ENCODE measurements at places on chromosomes 16 and 17.

DNA sequence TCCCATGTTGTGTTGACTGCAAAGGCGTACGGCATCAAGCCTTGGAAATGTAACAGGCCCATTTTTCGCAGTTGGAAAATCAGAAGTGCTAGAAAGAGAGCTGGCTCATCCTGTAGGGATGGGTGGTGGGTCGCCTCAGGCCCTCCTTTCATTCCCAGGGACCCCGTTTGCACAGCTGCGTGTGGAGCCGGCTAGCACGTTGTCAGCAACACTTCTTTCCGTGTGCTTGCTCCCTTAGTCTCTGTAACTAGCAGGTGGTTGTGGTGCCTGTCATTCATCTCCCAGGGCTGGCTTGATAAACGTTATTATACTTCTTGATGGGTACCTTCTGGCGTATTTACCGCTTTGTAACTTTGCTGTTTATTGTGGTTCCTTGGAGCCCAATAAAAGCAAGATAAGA, 239.0 kb upstream of the CACNG5 start:
- DNase-seq: no peak

DNA sequence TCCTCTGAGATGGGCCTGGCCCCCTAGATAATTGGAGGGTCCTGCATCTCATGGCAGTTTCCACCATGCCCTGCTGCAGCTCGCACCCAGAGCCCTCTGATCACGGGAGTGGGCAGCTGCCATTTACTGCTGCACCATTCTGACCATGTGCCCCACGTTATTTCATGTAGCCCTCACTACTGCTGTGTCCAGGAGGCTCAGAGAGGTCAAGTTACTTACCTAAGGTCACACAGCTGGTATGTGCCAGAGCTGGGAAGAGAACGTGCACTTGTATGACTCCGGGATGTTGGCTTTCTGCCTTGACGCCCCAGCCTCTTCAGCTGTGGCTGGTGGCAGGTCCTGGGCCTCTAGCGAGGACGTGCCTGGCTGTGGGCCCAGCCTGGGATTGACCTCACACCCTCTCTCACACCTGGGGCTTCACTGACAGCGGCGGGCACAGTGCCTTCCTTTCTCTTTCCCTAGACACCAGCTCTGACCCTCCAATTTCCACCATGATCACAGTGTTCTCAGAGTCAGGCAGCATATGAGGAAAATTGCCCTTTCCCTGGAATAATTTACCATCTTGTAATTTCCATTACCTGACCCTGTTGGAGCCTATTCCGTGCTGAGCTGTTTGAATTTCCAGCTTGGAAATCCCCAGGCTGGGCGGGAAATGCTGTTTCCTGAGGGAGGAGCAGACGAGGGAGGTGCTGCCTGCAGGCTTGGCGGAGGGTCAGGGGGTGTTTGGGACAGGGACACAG, 18.5 kb upstream of the DOC2B start:
- no peak for DNase-seq

DNA sequence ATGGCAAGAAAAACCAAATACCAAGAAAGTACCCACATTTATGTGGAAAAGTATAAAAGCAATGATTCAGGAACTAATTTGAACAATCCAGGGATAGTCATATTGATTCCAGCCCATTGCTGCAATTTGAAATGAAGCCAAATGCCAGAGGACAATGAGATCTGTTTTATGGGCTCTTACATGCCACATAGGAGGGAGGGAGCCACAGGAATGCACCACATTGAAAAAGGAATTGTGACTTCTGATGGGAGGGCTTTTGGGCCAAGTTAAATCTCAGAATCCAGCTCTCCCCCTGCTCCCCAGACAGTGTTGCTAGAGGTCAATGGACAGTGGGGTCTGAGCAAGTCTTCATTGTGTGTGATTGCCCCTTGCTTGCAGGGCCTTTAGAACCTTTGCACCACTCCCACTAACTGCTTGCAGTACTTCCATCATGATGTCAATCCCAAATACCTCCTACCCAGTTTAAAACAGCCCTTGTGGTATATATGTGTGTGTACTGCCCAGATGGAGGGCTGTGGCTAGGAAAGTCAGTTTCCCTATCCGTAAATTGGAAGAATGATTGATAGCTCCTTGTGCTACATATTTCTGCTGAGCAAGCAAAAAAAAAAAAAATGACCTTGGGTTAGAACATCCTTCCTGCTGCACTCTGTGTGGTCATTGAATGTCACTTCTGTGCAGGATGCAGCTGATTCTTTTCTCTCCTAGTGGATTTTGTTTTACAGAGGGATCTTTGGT, 406.8 kb downstream of the UTP18 start:
- DNase-seq: no peak

GRCh38 chr17:7501729-7502128, 17.6 kb downstream of the POLR2A start:
- DNase-seq: no peak

- no peak for DNase-seq
Observed at GRCh38 chr17:48472411-48473281, 42.6 kb upstream of the SKAP1 start.
